ENCODE measurements at places on chromosomes 6 and 20.

- no peak for DNase-seq
Measured at GRCh38 chr6:127618729-127619128, 41.8 kb downstream of the C6orf58 start.

DNA sequence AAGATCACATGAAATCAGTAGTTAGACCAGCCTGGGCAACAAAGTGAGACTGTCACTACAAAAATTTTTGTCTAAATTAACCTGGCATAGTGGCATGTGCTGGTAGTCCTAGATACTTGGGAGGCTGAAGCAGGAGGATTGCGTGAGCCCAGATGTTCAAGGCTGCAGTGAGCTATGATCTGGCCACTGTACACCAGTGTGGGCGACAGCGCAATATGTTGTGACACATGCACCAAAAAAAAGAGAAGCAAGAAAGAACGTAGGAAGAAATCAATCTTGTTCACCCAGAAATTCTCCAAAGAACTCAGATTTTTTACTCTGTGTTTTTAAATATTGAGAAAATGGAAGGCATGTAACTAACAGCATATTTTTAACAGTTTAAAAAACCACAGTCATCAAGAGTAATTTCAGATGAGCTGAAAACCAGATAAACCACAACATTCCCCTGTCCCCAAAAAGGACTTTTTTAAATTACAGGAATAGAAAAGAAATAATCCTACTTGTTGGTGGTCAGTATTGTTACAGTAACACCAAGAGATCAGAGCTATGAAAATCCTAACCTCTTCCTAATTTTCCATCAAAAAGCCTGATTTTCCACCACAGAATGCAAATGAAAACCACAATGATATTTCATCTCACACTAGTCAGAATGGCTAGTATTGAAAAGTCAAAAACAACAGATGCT is 240.2 kb downstream of the KHDC1L start:
- DNase-seq, result no peak

- DNase-seq, result no peak
Measured at GRCh38 chr6:107820338-107821261, 3.5 kb downstream of the SCML4 start.

GRCh38 chr20:34922654-34923381 is 32.8 kb downstream of the GSS start:
- no peak for DNase-seq

DNA sequence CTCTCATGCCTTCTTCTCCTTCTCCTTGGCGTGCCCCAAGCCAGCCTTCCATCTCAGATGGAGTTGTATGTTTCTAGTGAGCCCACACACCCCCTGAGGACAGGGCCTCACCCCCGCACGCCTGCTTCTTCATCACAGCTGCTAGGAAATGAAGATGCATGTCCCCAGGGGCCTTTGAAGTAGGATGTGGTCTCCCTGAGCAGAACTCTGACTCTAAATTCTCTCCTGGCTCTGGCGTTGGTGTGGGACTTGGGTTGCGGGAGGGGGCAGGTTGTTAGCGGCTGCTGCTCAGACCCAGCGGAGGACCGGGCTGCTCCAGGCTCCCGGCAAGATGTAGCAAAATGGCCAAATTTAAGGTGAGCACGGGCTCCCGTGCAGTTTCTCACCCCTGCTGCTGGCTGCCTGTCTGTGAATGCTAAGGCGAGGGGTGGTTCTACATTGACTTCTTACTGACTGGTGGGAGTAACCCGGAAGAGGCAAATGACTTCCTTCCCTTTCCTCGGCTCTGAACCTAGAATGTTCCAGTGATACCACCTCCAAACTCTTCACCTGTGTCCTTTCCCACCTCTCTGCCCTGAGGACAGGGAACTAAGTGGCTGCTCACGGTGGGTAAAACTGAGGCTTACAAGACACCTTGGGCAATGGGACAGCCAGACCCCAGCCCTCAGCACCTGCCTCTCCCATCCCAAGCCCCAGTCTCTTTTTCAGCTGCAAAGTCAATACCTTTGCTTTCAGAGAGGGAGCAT is 8.8 kb downstream of the SYNJ2 start:
- no peak for DNase-seq

GRCh38 chr6:2651961-2652360 is 98.8 kb downstream of the MYLK4 start:
- no peak for DNase-seq

- DNase-seq, result no peak
Measured at GRCh38 chr6:45563041-45563440, 185.3 kb upstream of the SUPT3H start.

Data from smooth muscle cell of the brain vasculature (primary cell).